ENCODE measurements at places on chromosomes 6 and 20. TPM values are rescaled to one million over a fixed set of nuclear protein-coding genes. Genes with fewer than 3 reads are reported as not detected.

Gene HCRTR2
- total RNA-seq, result not detected

Gene HEY2
- total RNA-seq, result not detected

DNA sequence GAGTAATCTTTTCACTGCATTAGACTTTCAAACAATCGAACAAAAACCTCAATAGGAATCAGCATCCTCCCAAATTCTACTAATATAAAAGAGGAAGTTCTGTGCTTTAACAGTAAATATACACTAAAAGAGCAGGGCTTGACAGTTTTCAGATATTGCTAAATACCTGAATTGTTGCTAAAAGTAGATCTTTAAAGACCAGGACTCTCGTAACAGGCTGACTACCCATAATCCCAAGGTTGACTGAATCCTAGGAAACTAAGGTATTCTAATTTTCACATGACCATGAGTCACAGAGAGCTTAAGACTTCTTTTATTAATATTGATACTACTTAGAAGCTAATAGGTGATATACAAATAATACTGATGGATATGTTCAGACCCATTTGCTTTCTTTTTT lies 10.1 kb downstream of the CD164 start:
- no peak for DNase-seq

Gene GINM1
- 66.3 TPM for total RNA-seq

GRCh38 chr6:89242574-89243330 lies 25.6 kb upstream of the GABRR1 start:
- peak; percentile 44 for DNase-seq

Gene PRDM13
- not detected for total RNA-seq

DNA sequence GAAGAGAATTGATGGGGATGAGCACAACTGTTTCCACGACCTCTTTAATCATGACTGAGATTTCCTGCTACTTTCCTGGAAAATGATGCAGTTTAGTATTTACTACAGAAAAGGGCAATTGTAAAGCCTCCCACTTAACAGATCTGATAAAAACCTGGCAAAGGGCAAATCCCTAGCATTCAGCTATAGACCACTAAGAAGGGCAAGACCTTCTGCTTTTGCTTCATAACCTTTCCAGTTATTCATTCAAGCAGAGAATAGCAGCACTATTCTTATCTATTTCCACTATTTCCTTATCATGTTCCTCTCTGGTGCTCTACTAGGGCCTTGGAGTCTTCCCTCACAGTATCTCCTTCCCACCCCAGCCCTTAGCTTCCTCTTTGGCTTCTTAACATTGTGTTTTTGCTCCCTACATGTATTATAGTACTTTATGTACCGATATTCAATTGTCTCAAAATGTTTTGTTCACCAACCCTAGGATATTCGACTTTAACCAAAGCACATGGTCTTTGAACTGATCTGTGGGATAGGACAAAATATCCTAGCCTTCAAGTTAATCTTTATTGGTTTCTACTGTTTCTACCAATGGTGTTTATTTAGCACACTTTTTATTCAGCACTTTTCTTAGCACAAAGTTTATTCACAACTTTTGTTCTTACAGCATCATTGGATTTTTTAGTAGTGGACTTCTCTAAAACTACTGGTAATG lies 32.7 kb upstream of the MANEA start:
- no peak for DNase-seq

GRCh38 chr6:116387374-116387773 lies 16.6 kb downstream of the DSE start:
- DNase-seq, result peak; percentile 84
